Stimulated activated CD4-positive, alpha-beta T cell treated with anti-CD3 and anti-CD28 coated beads, Interleukin-2, amount 100 ng/mL, for 48 hours (primary cell): ENCODE measurements at places on chromosomes 1 and 21.

GRCh38 chr1:232319072-232319471 lies 310.9 kb downstream of the SIPA1L2 start:
- DNase-seq, result no peak

GRCh38 chr1:82830690-82831380 lies 1030.1 kb downstream of the ADGRL2 start:
- DNase-seq, result no peak

GRCh38 chr1:166971252-166971651 lies 4.1 kb downstream of the ILDR2 start:
- no peak for DNase-seq

DNA sequence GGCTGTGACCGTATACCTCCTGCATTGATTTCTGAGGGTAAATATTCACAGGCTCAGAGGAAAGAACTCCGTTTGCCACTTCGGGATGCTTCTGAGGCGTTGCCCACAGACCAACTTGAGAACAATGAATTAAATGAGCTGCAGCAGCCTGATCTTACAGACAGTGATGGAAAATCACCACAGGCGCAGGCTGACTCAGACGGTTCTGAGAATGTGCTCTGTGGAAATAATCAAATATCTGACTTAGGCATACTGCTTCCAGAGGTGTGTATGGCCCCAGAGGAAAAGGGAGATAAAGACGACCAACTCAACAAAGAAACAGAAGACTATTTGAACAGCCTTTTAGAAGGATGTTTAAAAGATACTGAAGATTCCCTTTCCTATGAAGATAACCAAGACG lies 76.7 kb upstream of the SCCPDH start:
- DNase-seq, result no peak

- no peak for DNase-seq
Measured at GRCh38 chr1:33097762-33098161, 16.8 kb downstream of the AZIN2 start.

- no peak for DNase-seq
Measured at GRCh38 chr1:81799939-81800694, 617 bp upstream of the ADGRL2 start.

- no peak for DNase-seq
Measured at GRCh38 chr21:38343691-38344090, 86.9 kb downstream of the KCNJ15 start.

DNA sequence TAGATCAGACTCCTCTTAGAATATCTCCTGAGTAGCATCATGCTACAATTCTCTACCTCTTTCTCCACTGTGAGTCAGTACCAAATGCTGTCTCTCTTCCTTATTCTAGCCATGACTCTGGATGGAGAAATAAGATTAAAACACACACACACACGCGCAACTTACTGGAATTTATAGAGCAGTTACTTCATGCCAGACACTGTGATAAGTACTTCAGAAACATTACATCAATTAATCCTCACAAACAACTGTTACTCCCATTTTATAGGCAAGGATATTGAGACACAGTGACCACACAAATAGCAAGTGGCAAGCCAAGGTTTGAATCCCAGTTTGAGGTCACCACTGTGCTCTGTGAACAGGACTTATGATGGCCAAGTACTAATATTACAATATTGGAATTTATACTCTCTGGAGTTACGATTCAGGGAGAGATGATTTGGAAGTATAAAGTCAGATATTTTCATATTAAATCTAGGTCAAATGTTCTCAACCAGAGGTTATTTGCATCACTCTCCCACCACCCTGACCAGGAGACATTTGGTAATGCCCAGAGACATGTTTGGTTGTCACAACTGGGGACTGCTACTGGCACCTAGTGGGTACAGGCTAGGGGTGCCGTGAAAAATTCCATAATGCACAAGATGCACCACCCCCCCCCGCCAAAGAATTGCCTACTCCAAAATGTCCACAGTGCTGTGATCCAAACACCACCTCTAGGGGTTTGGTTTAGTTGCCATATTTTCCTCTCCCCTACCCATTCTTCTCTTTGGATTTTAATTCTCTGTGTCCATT lies 221.6 kb downstream of the LTN1 start:
- DNase-seq, result no peak

GRCh38 chr1:198491596-198491995 lies 48.9 kb downstream of the ATP6V1G3 start:
- no peak for DNase-seq

DNA sequence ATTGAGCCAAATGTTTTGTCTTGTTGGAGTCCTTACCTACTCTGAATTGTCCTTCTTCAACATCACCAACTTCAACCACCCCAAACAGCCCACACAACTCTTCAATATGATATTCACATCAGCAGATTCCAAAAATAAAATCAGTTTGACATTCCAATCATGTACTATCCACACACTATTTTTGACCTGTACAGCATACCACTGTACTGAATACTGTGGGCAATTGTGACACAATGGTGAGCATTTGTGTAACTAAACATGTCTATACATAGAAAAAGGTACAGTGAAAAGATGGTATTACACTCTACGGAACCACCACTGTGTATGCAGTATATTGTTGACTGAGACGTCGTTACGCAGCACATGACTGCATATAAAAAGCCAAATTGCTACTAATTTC lies 223.1 kb downstream of the KCNT2 start:
- DNase-seq, result no peak

GRCh38 chr1:184502161-184502560 lies 115.3 kb downstream of the C1orf21 start:
- no peak for DNase-seq

DNA sequence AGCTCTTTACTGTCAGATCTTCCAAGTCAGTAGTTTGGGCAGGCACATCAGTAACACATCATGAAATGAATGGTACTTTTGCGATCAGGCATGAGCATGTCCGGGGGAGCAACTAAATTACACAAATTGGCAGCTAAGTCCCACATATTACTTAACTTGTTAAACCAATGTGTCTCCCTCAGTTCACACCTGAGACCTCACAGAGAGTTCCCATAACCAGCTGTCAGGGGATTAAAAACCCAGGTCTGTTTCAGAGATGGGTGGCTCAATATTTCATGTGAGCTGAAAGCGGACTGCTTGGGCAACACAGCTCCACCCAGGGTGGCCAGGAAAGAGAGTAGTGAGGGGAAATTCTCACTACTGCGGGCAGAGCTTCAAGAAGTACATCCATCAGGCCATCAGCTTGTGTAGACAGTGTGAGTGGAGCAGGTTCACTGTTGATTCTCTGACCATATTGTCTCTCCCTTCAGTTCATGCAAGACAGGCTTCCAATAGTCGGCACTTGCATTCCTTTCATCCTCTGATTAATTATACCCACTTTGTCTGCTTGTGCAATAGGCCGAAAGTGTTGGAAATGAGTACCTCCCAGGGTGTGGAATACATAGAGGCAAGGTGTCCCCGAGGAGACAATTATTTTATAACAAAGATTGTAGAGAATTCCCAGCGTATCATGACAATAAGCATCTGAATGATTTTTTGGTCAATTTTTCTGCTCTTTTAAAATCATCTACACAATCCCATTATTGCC lies 139.9 kb downstream of the PTGER3 start:
- DNase-seq, result no peak

DNA sequence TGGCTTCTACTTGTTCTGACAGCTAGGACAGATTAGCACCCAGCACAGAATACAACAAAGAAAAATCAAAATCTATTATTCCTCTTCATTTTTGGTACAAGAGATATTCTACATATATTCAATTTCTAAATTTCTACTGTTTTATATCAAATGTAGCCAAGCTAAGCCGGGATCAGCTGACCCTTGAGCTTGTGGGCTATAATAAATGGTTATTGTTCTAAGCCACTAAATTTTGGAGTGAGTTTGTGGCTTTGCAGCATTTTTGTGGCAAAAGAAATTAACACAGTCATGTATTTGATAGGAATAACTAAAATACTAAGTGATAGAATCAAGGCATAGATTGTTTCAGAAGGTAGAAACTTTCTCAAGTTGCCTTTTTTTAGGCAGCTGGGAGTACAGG lies 50.7 kb downstream of the APP start:
- no peak for DNase-seq
